ENCODE measurements at places on chromosomes 1 and 21.

GRCh38 chr1:186896211-186896610 lies 67.5 kb downstream of the PLA2G4A start:
- DNase-seq: no peak

- peak; percentile 84 for DNase-seq
These were observed 39.5 kb downstream of the XCL2 start for GRCh38 chr1:168504064-168504837.

DNA sequence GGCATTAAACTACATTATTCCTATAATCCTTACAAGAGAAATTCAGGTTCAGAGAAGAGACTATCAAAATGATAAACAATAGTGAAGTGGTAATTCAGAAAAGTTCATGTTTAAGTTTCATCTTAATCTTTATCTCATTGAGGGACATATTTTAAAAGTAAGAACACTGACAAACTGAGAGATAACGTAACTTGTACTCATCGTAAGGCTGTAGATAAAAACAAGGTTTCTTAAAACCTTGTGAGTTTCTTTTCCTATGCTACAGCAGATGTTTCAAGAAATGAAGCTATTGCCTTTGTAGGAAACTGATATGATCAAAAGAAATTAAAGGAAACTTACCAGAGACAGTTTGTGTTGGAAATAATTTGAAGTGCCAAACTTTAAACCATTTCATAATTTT lies 65.0 kb downstream of the RERE start:
- DNase-seq: no peak

DNA sequence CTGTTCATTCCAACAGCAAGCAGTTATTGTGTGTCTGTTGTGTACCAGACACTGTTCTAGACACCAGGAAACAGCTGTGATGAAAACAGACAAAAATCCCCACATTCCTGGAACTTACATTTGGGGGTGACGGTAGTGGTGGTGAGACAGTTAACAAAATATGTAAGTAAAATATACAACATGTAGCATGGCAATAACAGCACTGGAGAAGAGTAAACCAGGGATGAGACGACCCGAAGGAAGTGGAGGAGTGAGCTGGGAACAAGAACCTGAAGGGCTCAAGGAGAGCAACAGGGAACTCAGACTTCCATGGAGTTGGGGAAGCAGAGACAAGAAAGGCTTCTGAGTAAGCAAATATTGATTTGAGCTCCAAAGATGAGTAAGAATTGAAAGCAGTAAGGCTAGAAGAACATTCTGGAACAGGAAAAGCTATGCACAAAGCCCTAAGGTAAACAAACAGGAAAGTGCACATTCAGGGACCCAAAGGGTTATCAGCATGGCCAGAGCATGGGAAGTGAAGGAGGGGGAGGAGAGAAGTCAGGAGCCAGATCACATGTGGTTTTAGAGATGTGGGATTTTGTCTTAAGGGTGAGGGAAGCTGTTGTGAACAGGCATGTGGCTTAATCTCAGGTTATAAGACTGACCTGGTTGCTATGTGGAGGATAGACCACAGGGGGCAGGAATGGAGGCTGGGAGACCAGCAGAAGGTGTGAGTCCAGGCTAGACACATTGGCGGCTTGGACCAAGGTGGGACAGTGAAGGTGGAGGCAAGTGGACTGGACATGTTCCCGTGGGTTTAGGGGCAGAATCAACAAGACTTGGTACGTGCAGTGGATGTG lies 7.3 kb downstream of the CSF1 start:
- no peak for DNase-seq

- peak; percentile 24 for DNase-seq
These were observed 248.9 kb downstream of the PLPP3 start for GRCh38 chr1:56330391-56331026.

- no peak for DNase-seq
These were observed 20.3 kb upstream of the TAL1 start for GRCh38 chr1:47252369-47252768.

DNA sequence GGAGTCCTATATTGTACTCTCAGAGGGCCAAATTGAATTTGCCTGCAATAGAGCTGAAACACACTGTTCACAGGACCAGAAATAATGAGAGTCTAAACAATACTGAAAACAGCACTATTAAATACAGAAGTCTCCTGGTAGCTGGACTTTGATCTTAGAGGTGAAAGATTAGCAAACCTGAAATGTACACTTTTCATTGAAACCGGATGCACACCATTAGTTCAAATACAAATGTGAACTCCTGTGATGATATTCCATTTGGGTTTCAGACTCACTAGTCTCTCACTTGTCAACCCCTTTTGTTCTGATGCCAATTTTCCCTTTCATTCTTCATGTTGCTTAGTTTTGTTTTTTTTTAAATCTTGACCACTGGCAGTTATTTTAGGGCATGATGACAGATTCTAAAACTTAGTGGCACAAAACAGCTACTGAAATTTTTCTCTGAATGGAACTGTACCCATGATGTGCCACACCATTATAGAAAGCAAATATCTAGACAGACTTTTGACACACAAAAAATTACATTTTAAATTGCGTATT lies 5.9 kb upstream of the TNFSF4 start:
- DNase-seq: no peak

DNA sequence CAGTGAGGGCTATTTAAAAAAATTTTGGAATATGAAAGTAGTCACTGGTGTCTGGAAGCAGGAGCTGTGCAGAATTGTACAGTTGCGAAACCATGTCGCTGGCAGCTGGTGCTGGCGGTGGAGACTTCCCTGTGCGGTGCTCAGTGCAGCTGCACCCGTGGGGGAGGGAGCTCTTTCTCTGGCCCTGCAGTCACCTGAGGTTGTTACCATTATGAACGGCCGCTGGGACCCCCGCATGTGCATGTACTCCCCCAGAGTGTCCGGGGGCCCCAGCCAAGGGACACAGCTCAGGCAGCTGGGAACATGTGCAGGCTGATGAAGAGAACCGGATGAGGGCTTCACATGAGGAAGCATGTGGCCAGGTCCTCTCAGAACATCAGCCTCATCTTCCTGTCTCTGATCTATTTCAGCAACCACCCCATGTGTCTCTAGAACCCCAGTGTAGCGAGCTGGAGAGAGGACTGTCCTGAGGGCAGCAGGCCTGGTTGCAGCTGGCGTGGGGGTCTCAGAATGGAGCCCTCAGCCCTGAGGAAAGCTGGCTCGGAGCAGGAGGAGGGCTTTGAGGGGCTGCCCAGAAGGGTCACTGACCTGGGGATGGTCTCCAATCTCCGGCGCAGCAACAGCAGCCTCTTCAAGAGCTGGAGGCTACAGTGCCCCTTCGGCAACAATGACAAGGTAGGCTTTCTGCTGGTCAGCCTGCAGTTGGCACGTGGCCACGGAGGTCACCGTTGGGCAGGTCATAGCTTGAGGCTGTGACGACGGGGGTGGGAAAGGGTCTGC lies at the start of gene TRPM2:
Gene TRPM2 (plus strand): TSS at position 431 of the 780 bp plus-strand sequence. CDS start 80 bp downstream, at position 511.
- no peak for DNase-seq

DNA sequence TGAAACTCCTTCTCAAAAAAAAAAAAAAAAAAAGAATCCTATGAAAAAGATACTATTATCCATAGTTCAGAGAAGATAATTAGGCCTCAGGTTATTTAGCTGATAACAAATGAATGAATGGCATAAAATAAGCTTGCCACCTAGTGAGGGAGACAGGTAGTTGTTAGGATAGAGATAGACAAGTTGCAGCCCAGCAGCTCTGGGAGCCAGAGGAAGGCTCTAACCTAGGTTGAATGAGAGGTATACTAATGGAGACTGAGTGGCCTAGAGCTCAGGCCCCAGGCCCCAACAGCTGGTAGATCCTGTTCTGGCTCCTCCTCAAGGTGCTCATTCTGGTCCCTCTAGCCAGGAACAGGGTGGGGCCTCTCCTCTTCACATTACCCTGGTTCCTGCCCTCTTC lies 20.6 kb upstream of the RSPO1 start:
- DNase-seq: no peak

- DNase-seq: peak; percentile 40
These were observed 19.3 kb downstream of the F3 start for GRCh38 chr1:94522304-94522703.

DNA sequence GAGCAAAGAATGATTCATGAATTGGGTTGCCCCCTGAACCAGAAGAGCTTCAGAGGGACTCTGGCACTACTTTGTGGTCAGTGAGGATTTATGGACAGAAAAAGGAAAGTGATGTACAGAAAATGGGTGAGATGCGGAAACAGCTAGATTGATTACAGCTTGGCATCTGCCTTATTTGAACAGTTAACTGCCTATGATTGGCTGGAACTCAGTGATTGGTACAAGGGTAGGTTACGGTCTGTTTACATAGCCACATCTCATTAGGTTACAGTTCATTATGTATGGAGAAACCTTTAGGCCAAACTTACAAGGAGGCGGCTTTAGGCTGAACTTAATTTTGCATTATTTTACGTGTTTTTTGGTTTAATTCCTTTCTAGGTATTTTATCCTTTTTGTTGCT lies 29.0 kb upstream of the RHOU start:
- DNase-seq: no peak

GRCh38 chr1:6614929-6615785 lies 1.6 kb downstream of the PHF13 start:
- DNase-seq: no peak

DNA sequence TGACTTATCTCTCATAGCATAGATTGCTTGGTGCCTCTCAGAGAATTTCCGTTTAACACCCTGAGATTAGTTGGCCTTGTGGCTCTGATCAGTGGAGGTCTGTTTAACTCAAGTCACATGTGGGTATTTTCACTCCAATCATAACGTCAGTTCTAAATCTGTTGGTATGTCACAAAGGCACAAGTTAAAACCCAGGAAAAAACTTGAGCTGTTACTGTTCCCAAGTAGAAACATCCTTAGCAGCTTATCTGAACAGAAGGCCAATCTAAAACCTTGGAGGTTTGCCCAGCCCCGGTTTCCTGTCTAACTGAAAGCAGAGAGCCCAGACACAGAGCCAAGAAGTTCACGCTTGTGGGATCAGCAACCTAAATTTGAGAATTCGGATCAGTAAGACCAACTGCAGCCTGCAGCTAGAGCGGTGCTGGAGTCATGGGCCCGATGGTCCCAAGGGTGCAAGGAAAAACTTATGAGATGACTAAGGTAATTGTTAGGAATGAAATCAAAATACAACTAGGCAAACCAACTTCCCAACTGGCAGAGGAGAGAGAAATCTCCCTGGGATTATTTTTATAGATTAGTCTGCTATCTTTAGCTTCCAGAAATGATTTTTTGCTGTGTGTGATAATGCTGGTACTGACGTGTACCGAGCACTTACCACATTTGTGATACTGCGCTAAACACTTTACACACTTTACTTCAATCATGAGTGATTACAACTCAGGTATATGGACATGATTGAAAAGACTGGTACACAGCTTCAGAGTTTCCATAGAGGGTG lies 90.2 kb upstream of the C1orf21 start:
- DNase-seq: peak; percentile 87
